ENCODE measurements at places on chromosomes 5 and 9.

GRCh38 chr5:173319646-173320045 lies 8.6 kb downstream of the STC2 start:
- no peak for DNase-seq

GRCh38 chr5:54700986-54701578 lies 183.5 kb downstream of the SNX18 start:
- peak; percentile 97 for DNase-seq

- no peak for DNase-seq
Measured at GRCh38 chr5:117539692-117540091, 965.1 kb upstream of the SEMA6A start.

DNA sequence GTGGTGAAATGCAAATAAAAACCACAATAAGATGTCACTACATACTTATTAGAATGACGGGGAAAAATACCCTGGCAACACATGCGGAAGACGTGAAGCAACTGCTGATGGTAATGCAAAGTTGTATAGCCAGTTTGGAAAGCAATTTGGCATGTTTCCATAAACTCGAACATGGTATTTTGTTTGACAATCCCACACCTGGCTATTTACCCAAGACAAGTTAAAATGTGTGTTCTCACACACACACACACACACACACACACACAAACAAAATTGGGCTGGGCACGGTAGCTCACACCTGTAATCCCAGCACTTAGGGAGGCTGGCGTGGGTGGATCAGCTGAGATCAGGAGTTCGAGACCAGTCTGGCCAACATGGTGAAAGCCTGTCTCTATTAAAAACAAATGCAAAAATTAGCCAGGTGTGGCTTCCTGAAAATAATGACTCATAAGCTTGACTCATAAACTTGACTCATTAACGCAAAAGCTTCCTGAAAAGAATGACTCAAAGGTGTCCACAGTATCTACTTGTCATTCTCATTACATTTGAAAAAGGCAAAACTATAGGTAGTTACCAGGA lies 456.5 kb downstream of the CDH18 start:
- peak; percentile 24 for DNase-seq

- DNase-seq, result no peak
Measured at GRCh38 chr9:83967073-83967472, 12.9 kb downstream of the HNRNPK start.

All from fibroblast of skin of abdomen (primary cell).